CD4-positive, alpha-beta T cell treated with Interleukin-15 for 4 hours (primary cell): ENCODE measurements at places on chromosomes 2 and 18.

DNA sequence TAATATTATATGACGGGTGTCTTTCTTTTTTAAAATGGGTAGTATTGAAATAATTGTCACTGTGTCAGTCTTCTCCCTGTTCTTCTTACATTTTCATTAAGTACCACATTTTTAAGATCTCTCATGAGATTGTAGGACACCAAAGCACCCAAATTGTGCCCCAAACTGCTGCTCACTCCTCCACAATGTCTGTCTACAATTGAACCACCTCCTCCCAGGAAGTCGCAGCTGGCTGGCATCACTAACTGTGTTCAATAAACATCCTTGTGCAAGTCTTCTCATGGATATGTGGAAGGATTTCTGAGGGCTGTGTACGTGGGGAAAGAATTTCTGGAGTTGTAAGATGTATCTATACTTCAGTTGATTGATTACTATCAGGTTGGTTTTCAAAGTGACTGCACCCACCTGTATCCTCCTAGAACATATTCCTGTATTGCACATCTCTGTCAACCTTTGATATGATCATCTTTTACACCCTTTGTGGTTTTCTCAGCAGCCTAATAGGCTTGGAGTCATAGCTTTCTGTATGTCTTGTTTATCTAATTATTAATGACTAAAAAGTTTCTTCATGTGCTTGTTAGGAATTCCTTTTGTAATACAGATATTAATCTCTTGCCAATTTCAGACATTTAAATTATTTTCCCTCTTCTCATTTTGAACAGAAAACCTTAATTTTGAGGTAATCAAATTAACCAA lies 774.9 kb downstream of the RNF144A start:
- DNase-seq, result no peak

DNA sequence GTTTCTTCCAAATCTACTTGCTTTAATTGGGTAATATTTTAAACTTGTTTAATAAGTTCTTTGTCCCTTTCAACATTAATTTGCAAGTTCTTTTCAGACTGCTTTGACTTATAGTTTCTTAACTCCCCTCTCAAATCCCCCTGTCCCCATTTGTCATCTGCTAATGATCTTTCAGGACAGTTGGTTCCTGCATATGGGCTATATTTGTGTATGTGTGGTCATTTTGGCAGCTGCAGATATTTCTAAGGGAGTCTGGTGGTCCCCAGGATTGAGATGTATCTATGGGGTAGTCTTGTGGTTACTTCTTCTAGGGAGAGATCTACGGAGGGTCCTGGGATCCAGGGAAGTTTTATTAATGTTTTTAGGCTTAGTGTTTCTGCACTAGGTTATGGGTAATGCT lies 120.6 kb upstream of the SP3 start:
- no peak for DNase-seq

GRCh38 chr2:25049422-25049821 lies 7.5 kb downstream of the EFR3B start:
- no peak for DNase-seq

DNA sequence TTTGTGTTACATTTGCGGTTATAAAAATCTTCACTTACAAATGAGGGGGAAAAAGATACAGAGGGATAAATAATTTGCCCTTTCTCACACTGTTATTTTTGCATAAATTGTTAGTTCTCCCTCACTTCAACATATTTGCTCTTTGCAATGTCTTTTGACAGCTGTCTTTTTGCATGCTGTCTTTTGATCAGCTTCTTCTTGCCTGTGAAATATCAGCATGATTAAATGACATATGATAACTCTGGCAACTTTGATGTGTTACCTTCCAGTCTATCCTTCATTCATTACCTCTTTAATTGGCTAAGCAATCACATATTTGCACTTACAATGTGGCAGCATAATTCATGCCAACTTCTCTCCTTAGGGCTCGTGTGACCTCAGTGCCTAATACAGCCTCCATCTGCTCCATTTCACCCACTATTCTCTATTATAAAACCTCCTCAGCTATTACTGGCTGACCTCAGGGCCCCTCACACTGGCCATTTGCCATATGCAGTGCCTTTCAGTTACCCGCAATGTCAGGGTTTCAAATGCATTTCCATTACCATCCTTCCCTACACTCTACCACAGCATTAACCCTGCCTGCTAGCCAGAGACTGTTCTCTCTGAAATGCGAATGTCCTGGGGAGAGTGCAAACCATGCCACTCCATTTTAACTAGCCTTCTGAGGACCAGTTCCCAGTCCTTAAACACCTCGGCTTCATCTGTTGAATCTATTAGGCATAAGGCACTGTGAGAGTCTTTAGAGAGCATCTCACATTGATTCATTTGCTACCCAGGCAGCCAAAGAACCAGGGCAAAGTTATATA lies 1056.6 kb upstream of the CHAC2 start:
- no peak for DNase-seq

- no peak for DNase-seq
These were observed 121.6 kb downstream of the SP3 start for GRCh38 chr2:173843526-173843925.

GRCh38 chr18:68778280-68778886 lies 19.5 kb upstream of the CCDC102B start:
- DNase-seq, result no peak

GRCh38 chr2:41923156-41923786 lies 124.5 kb upstream of the PKDCC start:
- no peak for DNase-seq

DNA sequence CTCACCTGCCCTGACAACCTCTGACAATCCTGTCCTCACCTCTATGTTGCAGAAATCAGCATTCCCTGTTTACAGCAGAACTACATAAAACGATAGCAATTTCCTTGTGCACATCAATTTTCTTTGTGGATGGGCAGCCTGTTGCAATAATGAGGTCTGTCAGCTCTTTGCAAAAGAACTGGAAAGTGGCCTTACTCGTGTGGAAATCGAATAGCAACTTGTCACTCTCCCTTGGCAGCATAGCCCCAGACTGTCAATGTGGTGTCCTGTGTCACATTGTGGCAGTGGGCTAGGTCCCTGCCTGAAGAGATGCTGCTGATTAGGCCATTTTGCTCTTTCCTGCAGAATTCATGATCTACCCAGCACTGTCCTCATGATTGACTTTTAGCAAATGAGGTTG lies 531.9 kb downstream of the CCDC85A start:
- no peak for DNase-seq

DNA sequence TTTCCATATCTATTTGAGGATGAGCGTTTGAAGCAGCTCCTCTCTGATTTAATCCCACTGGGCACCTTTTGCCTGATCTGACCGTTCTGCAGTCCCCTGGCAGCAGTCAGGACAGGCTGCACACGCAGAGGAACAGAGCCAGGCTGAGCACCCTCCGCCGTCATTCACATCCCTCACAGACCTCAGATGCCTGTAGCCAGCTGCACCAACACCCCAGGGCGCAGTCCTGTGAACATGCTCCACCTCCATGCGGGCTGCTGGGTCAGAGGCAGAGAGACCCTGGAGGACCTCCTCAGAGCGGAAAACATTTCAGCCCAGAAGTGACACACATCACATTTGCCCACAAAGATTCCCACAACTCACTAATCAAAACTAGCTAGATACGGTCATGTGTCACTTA lies 146.1 kb downstream of the SEPTIN10 start:
- no peak for DNase-seq

GRCh38 chr2:236086403-236086970 lies 81.7 kb downstream of the GBX2 start:
- no peak for DNase-seq

DNA sequence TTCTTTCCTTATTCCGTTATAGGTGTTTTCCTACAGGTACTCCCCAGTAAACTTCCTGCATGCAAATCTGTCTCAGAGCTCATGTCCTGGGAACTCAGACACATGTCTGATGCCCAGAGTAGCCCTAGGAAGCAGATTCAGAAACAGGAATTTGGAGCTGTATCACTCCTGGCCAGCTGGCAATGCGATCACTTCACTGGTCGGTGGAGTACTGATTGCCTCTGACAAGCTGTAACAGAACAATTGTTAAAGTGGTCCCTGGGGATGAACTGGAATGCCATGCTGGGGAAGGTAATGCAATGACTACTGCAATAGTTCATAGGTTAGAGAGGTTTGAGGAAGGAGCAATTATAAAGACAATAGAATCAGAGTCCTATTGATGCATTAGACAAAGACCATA lies 131.6 kb upstream of the DOCK10 start:
- no peak for DNase-seq

DNA sequence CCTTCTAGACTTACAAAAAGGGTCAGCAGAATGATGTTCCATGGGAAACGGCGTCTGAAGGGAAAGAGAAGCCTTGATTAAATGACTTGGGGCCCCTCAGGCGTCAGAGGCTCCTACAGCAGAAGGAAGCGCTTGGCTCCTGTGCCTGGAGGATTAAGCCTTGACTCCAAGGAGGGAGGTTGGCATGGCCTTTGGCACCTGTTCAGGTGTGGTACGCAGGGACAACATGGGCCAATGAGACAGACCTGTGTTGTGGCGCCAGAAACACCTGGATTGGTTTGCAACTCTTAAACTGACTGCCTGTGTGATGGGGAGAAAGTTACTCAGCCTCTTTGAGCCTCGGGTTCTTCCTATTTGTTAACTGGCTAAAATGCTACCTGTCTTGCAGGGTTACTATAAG lies 7.6 kb downstream of the PNKD start:
- DNase-seq, result no peak

- DNase-seq, result no peak
These were observed 44.2 kb upstream of the AQP4 start for GRCh38 chr18:26909599-26910290.

DNA sequence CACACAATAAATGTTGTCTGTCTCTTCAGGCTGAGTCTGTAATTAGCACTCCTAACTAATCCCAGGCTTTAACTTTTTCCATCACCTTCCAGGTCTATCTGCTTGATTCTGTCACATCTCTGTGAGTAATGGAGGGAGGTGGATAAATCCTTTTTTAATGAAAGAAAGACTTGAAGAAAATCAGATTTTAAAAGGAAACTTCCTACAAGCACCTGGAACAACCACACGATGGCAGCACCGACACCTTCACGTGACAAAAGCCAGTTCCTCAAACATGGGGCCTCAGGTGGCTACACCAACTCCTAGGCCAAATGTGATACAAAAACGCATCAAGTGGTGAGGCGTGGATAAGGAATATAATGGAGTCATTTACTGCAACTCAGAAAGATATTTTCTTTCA lies 41.8 kb downstream of the TGFBRAP1 start:
- no peak for DNase-seq

- DNase-seq, result no peak
These were observed 609.5 kb upstream of the SLC8A1 start for GRCh38 chr2:41061356-41061755.

GRCh38 chr2:232318169-232318855 lies 60.2 kb upstream of the ALPP start:
- no peak for DNase-seq

DNA sequence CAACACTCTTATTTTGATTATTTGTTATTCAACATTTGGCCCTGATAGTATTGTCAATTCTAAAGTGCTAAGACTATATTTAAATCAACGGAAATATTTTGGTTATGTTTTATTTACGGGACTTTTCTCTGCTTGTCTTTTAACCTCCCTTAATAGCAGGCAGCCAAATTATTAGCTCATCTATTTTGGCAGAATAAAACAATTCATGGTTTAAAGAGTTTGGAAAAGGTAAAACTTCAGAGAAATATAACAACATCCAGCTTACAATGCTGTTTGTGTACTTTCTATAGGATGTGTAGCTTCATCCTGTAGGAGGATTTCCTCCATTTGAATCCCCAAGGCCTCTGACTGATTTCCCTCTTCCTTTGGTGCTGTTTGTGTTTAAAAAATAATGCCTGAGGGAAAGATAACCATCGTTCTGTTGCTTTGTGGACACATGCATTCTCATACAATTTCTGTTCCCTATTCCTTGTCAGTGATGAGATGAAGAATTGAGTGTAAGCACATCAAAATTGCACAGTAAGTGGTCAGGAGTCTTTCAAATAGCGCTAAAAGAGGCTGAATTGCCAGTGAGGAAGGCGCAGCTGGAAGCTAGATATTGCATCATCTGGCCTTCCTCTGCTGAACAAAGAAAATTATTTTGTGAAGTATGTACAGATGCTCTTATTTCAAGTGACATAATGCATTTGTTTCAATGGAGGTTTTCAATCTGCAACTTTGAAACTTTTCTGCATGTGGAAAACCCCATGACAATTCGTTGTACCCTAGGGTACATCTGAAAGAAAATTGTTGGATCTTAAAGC lies 80.3 kb downstream of the CD28 start:
- no peak for DNase-seq

DNA sequence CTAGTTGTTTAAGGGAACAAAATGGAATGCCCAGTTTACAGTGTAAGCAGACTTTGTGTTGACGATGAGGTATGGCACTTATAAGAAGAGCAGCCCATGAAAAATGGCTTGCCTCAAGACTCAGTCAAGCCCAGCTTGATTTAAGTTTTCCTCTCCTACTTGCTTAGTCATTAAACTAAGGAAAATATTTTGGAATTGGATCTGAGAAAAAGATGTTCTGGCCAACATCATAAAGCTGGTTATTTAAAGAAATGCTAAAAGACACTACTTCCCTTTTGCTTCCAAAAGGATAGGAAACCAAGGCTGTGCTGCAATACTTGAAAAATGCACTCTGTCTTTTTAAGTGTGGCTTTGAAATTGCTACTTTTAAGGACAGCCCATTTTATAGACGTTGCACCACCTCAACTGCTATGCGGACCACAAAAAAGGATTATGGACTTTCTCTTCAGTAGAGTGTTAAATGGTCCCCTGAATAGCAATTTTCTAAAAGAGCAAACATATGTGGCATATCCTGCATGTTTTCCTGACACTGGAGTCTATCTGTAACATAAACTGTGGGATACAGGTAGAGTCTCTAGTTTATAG lies 32.1 kb downstream of the CCDC141 start:
- no peak for DNase-seq

GRCh38 chr2:239263669-239264491 lies 136.9 kb downstream of the HDAC4 start:
- DNase-seq, result no peak

- no peak for DNase-seq
These were observed 9.0 kb upstream of the HAAO start for GRCh38 chr2:42801381-42801780.

DNA sequence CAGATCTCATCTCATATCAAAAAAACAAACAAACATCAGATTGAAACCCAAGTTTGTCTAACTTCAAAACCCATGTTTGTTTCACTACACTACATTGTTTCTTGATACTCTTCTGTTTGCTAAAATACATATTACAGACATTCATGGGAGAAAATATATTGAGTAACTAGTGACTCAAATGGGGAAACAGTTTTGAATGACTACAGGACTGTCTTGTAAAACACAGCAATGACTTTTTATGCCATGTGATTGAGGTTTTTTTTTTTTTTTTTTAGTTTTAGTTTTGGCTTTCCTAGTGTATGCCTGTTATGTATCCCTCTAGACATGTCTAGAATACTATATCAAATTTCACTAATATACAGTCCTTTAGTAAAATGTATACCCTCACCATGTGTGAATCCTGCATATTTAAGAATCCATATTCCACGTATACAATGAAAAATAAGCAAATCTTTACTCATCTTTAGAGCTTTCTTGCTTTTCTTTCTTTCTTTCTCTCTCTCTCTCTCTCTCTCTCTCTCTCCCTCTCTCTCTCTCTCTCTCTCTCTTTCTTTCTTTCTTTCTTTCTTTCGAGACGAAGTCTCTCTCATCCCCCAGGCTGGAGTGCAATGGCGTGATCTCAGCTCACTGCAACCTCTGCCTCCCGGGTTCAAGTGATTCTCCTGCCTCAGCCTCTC lies 46.6 kb upstream of the SERTAD2 start:
- DNase-seq, result no peak

- no peak for DNase-seq
These were observed 40.7 kb downstream of the ODC1 start for GRCh38 chr2:10407432-10407831.

- DNase-seq, result no peak
These were observed 152.8 kb downstream of the SMAD2 start for GRCh38 chr18:47777626-47778025.

GRCh38 chr18:9685615-9685890 lies 22.5 kb upstream of the RAB31 start:
- no peak for DNase-seq
